Stimulated activated CD4-positive, alpha-beta T cell treated with anti-CD3 and anti-CD28 coated beads, Interleukin-15, amount 100 ng/mL, for 1 hour (primary cell): ENCODE measurements at places on chromosomes 13 and 19.

DNA sequence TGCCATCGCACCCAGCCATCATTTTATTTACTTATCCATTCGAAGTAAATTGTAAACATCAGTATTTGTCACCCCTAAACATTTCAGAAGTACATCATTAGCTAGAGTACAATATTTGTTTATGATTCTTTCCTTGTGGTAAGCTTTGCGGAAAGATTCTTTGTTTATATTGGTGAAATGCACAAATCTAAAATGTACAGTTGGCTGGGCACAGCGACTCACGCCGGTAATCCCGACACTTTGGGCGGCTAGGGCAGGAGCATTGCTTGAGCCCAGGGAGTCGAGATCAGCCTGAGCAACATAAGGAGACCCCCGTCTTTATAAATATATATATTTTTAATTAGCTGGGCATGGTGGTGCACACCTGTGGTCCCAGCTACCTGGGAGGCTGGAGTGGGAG is 10.1 kb downstream of the LGALS7B start:
- no peak for DNase-seq

GRCh38 chr13:91652404-91653301 is 254.2 kb downstream of the GPC5 start:
- DNase-seq, result no peak

- no peak for DNase-seq
These were observed 60.1 kb upstream of the F7 start for GRCh38 chr13:113045251-113046127.

DNA sequence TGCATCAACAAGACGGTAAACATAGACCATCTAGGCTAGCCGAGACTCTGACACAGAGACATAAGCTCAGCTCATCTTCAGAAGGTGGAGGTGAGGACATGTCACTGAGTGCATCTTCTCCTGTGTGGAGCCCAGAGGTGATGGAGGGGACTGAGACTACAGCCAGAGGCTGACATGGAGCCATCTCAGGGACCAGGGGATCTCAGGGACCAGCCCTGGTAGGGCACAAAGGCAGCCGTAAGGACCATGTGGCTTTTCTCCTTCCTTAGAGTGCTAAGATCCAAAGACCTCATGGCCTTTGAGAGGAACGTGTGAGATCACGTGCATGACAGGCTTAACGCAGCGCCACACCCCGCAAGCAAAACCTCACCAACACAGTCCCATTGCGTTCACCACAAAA is 126.9 kb downstream of the RAB20 start:
- no peak for DNase-seq

DNA sequence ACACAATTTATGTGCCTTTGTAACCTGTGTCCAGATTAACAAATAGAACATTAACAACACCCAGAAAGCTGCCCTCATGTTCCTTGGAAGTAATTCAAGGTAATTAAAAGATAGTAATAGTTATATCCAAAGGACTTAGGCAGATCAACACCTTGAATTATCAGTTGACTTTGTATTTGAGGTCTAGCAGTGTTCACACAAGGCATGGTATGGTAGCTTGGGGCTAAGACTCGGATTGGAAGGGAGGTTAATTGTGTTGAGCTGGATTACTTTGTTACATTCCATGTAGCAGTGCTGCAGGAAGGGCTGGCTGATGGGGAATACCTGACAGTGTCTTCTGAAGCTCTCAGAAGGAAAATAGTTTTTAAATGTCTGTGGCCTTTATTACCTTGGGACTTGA is 16.8 kb downstream of the SLC25A15 start:
- DNase-seq, result no peak

DNA sequence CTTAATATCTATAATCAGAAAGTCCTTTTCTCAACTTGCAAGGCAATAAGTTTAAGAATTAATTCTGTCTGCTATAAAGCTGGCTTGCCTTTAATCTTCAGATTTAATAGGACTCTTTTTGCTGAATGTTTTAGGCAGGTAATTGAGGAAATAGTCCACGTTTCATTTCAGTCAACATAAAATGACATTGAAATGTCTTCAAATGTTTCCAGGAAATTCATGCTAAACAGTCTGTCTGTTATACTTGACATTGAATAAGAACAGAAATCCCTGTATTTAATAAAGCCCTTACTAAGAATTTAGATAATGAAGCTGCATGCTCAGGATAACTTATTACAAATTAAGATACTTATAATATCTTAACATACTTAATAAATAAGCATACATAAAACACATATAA is 84.2 kb downstream of the PCDH9 start:
- DNase-seq, result no peak

DNA sequence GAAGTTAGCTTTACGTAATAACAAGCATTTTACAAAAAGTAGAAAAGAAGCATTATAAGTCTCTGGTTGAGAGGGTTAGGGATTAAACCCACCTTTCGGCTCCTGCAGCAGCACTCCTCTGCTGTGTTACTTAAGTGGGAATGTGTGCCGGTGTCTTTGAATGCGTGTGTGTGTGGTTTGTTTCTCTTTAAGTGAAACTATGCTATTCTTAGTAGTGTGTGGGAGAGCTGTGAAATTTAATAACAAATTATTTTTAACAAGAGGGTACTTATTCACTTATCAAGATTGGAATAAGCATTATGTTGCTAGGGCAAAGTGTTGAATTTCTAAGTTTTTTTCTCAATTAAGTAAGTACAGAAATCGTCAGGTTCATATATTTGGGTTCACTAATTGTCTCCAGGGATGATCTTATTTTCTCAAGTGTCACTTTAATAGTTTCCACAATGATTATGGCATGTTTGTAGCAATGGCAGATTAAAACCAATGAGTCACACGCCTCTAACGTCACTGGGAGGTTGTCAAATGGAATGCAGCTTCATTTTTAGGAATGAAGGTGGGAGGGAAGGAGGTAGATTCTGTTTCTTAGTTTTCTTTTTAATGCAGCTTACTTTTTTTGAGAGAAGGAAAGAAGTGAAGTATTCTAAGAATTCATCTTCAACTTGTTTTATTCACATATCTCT is 151.3 kb downstream of the LMO7 start:
- no peak for DNase-seq

DNA sequence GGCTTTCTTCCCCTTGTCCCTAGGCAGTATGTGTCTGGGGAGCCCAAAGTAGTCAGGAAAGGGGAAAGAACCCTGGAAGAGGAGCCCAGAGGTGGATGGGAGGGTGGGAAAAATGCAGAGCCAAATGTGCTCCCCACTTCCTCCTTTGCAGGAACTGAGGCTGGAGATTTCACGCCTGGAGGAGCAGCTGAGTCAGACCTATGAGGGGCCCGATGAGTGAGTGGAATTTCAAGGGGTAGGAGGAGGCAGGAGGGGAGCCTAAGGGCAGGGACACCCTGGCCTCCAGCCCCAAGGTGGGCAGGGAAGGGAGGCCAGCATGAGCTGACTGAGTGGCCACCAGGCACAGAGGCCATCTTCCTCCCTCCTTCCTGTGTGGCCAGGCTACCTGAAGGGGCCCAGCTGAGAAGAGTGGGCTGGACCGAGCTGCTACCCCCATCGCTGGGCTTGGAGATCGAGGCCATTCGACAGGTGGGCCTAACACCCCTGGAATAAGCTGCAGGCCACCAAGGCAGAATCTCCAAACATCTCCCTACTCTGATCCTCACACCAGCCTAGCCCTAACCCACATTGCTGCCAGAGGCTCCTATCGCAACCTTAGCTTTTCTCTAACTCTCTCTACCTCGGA is 14.3 kb downstream of the PTH2 start:
- no peak for DNase-seq

DNA sequence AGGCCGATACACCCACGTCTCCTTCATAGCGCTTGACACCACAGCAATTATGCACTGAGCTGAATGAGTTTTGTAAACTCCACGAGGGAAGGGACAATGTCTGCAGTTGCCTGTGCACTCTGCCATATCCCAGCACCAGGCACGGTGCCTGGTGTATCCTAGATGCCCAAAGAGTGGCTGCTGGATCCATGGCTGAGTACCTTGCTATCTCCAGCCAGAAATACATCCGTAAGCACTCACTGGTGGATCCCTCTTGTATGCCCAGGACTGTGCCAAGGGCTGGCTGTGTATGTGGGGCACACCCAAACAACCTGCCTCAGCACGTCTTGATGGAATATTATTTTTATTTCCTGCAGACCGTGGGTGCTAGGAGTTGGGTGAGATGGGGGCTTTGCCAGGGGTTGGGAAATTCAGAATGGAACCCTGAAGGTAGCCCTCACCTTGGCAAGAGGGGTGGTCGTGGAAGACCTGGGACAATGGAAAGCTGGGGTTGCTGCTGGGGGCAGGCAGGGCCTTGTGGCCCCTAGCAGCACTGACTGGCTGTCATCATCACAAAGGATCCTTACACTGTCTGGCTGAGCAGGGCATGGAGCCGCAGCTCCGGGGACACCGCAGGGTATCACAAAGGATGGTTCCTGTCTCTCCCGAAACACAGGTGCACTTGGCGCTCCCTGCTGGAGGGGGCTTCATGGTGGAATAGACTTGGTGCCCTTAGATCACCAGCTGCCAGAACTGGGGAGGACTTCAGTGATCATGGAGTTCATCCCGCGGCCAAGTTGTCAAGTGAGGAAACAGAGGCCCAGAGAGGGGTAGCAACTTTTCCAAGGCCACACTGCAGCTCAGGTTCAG is 131.3 kb downstream of the URI1 start:
- no peak for DNase-seq

DNA sequence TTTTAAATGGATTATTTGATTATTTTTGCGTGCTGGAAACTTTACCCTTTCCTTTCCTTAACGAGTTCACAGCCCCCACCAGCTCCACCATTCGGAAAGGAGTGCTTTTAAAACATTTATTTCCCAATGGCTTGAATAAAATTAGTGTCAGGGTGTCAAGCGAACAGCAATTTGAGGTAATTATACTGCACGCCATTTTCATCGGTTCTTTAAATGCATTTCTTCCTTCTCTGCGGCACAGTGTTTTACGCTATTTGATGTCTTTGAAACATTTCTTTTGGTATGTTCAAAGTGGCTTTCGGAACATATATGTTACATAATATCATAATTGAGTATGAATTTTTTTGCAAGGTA is 309 bp upstream of the SLITRK1 start:
- no peak for DNase-seq
